ENCODE measurements at places on chromosomes 1 and 21. TPM values are rescaled to one million over a fixed set of nuclear protein-coding genes. Genes with fewer than 3 reads are reported as not detected.

- no peaks in the 10 kb centered on the region for H3K27me3 ChIP-seq
- no peaks in the 10 kb centered on the region for H3K36me3 ChIP-seq
- H3K4me1 ChIP-seq: no peaks in the 10 kb centered on the region
Observed at GRCh38 chr1:172941471-172941870, 109.3 kb downstream of the TNFSF18 start.

ZNF683 gene
- total RNA-seq: 7.0 TPM

DNA sequence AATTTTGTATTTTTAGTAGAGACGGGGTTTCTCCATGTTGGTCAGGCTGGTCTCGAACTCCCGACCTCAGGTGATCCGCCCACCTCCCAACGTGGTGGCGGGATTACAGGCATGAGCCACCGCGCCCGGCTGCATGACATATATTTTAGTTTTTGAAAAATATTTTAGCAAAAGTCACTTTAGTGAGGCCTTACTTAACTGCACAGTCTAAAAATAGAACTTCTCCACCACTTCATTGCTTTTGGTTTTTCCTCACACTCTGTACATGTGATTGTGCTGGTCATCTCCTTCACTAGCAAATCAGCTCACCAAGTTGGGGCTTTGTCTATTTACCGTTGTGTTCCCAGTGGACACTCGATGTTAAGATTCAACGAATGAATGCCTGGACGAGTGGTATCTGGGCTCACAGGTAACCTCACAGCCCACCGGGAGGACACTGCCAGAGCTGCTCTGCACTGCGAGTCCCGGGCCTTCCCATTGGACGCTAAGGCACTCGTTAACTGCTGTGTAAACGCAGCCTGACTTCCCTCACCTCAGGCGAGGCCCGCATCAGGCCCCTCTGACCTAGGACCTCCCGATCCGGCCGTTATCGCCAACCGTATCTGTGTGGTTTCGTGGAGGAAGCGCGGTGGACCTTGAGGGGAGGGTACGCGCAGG, 14.0 kb upstream of the ZNF692 start:
- H3K36me3 ChIP-seq: no peaks in the 10 kb centered on the region
- peak overlapping the region; percentile 91 for H3K4me3 ChIP-seq
- H3K27ac ChIP-seq: peak overlapping the region; percentile 85
- DNase-seq: peak; percentile 69

GRCh38 chr1:111559736-111560279, 56.4 kb upstream of the ADORA3 start:
- H3K27me3 ChIP-seq: no peaks in the 10 kb centered on the region
- H3K4me3 ChIP-seq: no peak overlapping the region
- no peaks in the 10 kb centered on the region for H3K4me1 ChIP-seq

SYT6 gene
- not detected for total RNA-seq

DNA sequence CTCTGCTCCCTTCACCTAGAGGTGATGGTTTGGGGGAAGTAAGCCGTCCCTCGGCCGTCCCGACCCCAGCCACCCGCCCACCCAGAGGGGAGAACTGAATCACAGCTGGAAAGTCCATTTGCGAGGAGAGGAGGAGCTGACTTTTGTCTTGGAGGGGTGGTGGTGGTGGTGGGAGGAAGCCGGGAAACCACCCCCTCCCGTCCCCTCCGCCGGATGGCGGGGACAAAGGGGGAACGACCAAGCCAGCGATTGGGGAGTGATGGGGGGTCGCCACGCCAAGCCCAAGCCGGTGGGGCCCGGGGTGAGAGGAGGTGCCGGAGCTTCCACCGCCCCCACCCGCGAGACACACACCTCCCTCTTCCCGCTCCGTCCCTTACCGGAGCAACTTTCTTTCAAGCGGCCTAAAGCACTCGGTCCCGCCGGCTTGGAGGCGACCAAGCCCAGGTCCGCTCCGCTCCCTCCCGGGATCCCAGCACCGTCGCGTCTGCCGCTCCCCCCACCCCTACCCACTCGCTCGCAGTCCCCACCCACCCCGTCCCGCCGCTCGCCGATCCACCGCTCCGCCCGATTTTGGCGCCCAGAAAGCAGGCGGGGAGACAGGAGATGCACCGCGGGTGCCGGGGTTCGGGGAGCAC, 540 bp downstream of the ARHGEF2 start:
- H3K27ac ChIP-seq: peak overlapping the region; percentile 92
- peaks cover 24% of the 10 kb centered on the region for H3K36me3 ChIP-seq
- no peaks in the 10 kb centered on the region for H3K27me3 ChIP-seq
- H3K4me3 ChIP-seq: peak overlapping the region; percentile 98

- no peak overlapping the region for H3K27ac ChIP-seq
- H3K4me1 ChIP-seq: no peaks in the 10 kb centered on the region
- no peak overlapping the region for H3K4me3 ChIP-seq
- no peaks in the 10 kb centered on the region for H3K36me3 ChIP-seq
Observed at GRCh38 chr21:27372381-27372780, 405.5 kb upstream of the ADAMTS5 start.

DNA sequence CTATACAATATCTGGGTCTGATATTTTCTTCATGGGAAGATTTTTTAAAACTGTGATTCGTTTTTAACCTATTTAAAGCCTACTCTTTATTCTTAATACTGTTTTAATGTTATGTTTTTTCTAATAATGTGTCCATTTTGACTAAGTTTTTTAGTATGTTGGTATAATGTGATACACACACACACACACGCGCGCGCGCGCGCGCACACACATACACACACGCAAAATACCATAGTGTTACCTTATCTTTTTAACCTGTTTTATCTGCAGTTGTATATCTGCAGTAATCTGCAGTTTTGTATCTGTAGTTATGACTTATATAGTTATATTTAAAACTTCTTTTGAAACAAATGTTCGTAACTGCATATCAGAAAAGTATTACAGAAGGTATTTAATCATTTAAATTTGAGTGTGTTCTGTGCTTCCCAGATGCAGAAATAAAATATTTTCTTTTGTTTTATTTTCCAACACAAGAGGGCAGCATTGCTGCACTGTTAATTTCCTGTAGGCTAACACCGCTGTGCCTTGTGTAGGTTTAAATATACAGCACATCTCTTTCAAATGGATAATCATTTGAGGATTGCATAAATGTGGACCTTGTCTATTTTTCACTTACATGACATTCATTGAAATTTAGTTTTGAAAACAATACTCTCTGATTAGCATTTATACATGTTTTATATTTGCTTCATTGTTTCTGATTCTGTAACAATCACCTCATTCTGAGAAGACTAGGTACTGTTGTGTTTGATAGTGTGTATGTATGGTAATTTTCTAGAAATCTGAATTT, 166.1 kb downstream of the PDE4B start:
- no peaks in the 10 kb centered on the region for H3K36me3 ChIP-seq
- H3K4me3 ChIP-seq: no peak overlapping the region
- peak; percentile 43 for DNase-seq
- H3K27me3 ChIP-seq: peaks cover 6% of the 10 kb centered on the region
- H3K27ac ChIP-seq: no peak overlapping the region
- peaks cover 6% of the 10 kb centered on the region for H3K4me1 ChIP-seq

DNA sequence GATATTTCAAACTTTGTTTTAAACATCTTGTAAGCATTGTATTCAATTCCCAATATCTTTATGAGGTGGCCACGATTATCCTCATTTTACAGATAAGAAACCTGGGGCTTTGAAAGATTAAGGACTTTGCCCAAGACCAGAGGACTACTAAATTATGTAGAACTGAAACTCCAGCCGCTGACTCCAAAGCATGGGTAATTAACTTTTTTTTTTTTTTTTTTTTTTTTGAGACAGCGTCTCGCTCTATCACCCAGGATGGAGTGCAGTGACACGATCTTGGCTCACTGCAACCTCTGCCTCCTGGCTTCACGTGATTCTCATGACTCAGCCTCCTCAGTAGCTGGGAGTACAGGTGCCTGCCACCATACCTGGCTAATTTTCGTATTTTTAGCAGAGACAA, 68.7 kb downstream of the ALG14 start:
- no peak for DNase-seq
- H3K4me1 ChIP-seq: no peaks in the 10 kb centered on the region
- H3K27ac ChIP-seq: no peak overlapping the region
- H3K4me3 ChIP-seq: no peak overlapping the region
- H3K36me3 ChIP-seq: no peaks in the 10 kb centered on the region
- no peaks in the 10 kb centered on the region for H3K27me3 ChIP-seq

GRCh38 chr1:181106479-181106878, 18.0 kb downstream of the IER5 start:
- H3K4me3 ChIP-seq: no peak overlapping the region
- H3K4me1 ChIP-seq: peaks cover 49% of the 10 kb centered on the region

GRCh38 chr1:179376223-179376622, 10.5 kb downstream of the AXDND1 start:
- peaks cover 3% of the 10 kb centered on the region for H3K27me3 ChIP-seq
- H3K4me1 ChIP-seq: no peaks in the 10 kb centered on the region
- no peak for DNase-seq
- H3K36me3 ChIP-seq: no peaks in the 10 kb centered on the region
- H3K27ac ChIP-seq: no peak overlapping the region

DNA sequence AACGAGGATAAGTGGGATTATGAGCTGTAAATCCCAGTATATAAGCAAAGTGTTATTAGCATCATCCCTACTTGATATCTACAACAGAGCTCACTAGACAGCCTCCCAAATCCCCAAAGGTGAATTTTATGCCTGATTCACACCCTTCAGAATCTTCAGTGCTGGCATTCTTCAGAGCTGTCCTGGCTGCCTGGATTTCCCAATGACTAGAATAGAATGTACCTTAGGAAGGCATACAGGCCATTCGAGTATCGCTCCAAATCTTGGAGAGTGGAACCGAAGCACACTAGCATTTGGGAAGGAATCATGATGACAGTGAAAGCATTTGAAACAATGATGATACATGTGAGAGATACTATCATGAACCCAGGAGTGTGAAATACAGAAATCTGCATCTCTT, 22.3 kb downstream of the ZBTB40 start:
- peaks cover 3% of the 10 kb centered on the region for H3K36me3 ChIP-seq
- no peak overlapping the region for H3K4me3 ChIP-seq
- no peak overlapping the region for H3K27ac ChIP-seq
- H3K27me3 ChIP-seq: no peaks in the 10 kb centered on the region
- H3K4me1 ChIP-seq: no peaks in the 10 kb centered on the region
- no peak for DNase-seq

GRCh38 chr1:9886092-9886742, 23.9 kb downstream of the CTNNBIP1 start:
- H3K36me3 ChIP-seq: no peaks in the 10 kb centered on the region
- H3K27ac ChIP-seq: no peak overlapping the region
- no peak for DNase-seq
- H3K4me1 ChIP-seq: peaks cover 23% of the 10 kb centered on the region
- no peaks in the 10 kb centered on the region for H3K27me3 ChIP-seq
- H3K4me3 ChIP-seq: no peak overlapping the region

CD34 gene
- 0.02 TPM for total RNA-seq

DNA sequence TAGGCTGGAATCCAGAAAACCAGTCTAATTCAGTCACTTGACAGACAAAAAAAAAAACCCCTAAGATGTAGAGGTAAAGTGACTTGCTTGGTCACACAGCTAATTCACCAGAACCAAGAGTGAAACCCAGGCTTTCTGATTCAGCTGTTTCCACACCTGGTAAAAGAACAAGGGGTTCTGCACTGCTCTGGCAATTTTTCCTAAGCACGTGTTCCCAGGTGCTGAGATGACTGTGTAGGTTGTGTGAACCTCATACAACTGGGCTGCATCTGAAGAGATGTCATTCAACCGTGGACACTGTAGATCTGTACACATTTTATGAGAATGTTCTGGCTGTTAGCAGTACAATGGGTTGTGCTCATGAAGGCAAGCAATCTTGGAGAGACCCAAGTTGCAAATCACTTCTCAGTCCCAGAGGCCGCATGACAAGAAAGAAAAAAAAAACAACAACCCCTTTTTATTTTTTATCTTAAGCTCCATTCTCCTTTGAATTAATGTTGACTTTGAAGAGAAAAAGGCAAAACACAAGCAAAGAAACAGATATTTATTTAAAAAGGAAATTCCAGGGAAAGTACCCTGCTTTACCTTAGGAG, 95.4 kb downstream of the INTS7 start:
- peaks cover 15% of the 10 kb centered on the region for H3K36me3 ChIP-seq
- H3K27me3 ChIP-seq: no peaks in the 10 kb centered on the region
- no peak overlapping the region for H3K4me3 ChIP-seq
- no peak overlapping the region for H3K27ac ChIP-seq
- DNase-seq: peak; percentile 53
- H3K4me1 ChIP-seq: peaks cover 29% of the 10 kb centered on the region

LCE6A gene
- not detected for total RNA-seq

GRCh38 chr1:233389893-233390292, 62.4 kb downstream of the MAP3K21 start:
- H3K27me3 ChIP-seq: peaks cover 38% of the 10 kb centered on the region
- no peaks in the 10 kb centered on the region for H3K4me1 ChIP-seq
- DNase-seq: no peak

DNA sequence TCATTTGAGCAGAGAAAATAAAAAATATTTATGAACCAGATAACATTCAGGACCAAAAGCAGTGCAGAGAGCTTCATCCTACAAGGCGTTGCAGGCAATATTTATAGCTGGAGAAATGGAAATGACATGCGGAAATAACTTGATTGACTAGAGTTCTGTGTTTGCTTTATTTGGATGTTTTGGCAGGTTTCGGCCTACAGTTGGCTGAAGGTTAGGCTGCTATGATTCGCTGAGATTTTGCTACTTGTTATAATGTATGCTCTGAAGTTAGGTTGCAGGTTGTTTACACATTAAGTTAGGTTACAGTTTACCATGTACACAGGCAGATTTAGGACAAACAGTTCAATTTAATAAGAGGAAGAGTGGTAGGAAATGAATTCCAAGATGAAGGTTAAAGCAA, 632 bp upstream of the OR13G1 start:
- no peaks in the 10 kb centered on the region for H3K36me3 ChIP-seq
- DNase-seq: no peak
- no peak overlapping the region for H3K4me3 ChIP-seq
- H3K27ac ChIP-seq: no peak overlapping the region
- H3K27me3 ChIP-seq: no peaks in the 10 kb centered on the region

GRCh38 chr1:237007147-237007881, 3.1 kb upstream of the MT1HL1 start:
- no peak overlapping the region for H3K4me3 ChIP-seq
- no peak for DNase-seq
- H3K27ac ChIP-seq: no peak overlapping the region
- H3K27me3 ChIP-seq: peaks cover 3% of the 10 kb centered on the region

DNA sequence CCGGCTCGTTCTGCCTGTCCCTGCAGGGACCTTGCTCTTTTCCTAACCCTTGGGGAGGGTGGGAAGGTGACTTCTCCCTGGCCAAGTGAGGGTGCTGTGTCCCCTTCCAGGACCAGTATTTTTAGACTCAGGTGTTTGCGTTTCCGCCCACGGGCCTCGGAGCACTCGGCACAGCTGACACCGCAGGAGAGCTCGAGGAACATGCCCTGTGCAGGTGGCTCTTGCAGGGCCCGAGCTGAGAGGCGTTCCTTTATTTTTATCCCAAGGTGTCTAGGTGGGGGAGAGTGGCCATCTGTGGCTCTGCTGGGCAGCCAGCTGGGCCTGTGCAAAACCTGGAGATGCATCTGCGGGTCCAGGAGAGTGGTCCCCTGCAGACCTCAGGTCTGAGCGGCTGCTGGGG, 16.0 kb downstream of the PLCH2 start:
- peaks cover 1% of the 10 kb centered on the region for H3K36me3 ChIP-seq
- H3K27me3 ChIP-seq: no peaks in the 10 kb centered on the region
- no peak overlapping the region for H3K27ac ChIP-seq
- DNase-seq: no peak
- no peak overlapping the region for H3K4me3 ChIP-seq

ZBTB18 gene
- 6.3 TPM for total RNA-seq

EPS8L3 gene
- total RNA-seq: not detected

PLA2G2F gene
- not detected for total RNA-seq

Measured in activated CD8-positive, alpha-beta memory T cell treated with anti-CD3 and anti-CD28 coated beads, Interleukin-2, amount 10 ng/mL, durations not matched to agents 7 days and 5 days (primary cell).